HT1080 (cell line): ENCODE measurements at places on chromosomes 11 and 22. TPM values are rescaled to one million over a fixed set of nuclear protein-coding genes. Genes with fewer than 3 reads are reported as not detected.

- DNase-seq = no peak
Measured at GRCh38 chr11:36421546-36422155, 88.4 kb downstream of the TRAF6 start.

DNA sequence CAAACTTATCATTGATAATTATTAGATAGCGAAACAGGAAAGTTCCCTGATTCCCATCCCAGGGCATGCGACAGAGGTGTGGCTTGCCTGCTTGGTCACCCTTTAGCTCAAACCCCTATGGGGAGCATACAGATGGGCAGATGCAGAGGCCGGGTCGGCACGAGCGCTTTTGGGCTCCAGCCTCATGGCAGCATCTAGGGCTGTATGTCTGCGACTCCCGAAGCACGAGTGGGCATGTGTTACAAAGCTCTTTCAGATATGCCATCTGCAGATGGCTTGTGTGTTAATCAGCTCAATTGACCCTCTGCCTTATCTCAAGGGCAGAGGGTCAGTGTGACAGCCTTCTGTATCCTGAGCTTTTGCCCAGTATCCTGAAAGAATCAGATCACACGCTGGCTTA is 2069.3 kb upstream of the RAG2 start:
- DNase-seq = no peak

DNA sequence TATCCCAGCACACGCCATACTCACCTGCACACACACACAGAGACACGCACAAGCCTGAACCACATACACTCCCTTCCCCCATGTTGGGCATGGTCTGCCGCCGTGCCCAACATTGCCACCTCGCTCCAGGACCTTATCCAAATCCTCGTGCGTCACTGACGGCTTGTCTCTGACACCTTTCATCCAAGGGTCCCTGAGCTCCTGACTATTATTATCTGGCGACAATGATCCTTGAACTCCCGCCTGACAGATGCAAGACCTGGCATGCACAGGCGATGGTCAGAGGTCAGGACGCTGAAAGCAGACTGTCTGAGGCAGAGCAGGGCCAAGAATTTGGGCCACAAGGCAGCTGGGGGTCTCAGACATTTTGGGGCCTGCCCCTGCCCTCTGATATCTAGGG is 4.2 kb downstream of the MB start:
- no peak for DNase-seq

DNA sequence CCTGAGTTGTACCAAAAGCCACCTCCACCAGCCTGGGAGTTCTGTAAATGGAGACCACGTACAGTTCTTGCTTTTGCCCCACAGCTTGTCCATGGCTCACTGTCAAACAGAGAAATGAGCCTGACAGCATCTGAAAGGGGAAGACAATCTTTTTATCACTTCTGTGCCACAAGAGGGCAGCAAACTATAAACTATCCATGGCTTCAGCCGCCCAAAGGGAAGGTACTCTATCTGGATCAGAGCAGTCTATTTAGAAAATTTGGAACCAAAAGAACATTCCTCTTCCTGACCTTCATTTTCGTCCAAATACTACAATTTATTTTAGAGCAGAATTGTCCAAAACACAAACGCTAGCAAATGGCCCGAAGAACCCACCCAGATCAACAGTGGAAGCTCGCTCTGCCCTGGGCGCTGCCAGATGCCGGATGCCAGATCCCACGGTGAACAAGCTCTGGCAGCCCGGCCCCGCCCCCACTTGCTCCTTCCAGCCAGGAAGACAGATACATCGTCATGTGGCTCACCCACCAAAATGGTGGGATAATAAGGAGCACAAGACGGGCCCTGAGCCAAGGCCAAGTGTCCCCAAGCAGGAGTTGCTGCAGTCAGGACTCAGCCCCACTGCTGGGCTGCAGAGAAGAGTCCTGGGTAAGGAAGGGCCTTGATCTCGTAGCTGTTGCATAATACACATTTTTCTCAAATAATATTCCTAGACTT is 23.9 kb upstream of the SCGB1A1 start:
- DNase-seq = peak; percentile 72

GRCh38 chr22:48602805-48603518 is 1224.7 kb downstream of the BRD1 start:
- DNase-seq = no peak

P2RY6 gene
- 0.33 TPM in 1 of 2 replicates, not detected in the other for total RNA-seq

ARHGAP8 gene
- not detected in 2 replicates for total RNA-seq

OR8H2 gene
- total RNA-seq = not detected in 2 replicates

THOC5 gene
- 97.2 and 105 TPM in 2 replicates for total RNA-seq

OR6A2 gene
- not detected in 2 replicates for total RNA-seq

KCNK4 gene
- not detected in 2 replicates for total RNA-seq
